ENCODE measurements at places on chromosomes 7 and 10.

GRCh38 chr7:22712999-22713398, 14.0 kb upstream of the IL6 start:
- no peak for DNase-seq

DNA sequence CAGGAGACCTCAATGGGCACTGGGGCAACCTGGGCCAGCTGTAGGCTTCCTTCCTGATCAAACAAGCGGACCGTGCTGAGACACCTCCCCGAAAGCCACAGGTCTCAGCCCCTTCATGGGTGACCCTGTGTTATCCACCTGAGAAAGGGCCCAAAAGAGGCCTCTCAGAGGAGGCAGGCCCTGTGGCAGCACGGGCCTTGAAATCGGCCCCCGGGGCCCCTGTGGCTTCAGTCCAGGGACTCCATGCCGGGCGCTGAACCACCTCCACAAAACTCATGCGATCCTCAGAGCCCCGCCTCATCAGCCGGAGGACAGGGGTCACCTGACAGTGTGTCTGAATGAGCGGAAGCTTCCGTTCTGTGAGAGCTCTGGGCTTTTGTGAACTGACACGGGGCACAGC, 307.1 kb downstream of the PAXIP1 start:
- no peak for DNase-seq

- no peak for DNase-seq
Observed at GRCh38 chr10:78559661-78560340, 509.0 kb upstream of the ZMIZ1 start.

DNA sequence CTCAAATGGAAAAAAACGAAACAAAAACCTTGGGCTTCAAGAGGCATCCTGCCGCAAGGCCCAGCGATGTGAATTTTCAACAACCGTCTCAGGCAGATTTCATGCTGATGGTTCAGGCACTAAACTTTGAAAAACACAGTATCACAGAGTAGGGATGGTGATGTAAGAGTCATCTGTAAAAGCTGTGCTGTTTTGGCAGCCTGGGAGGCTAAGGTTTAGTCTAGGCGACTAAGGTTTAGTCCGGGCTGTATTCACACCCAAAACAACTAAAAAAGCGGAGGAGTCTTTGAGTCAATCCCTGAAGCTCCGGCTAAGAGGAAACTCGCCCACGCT, 420 bp upstream of the MINPP1 start:
- no peak for DNase-seq

- no peak for DNase-seq
Observed at GRCh38 chr10:124353896-124354295, 64.8 kb downstream of the OAT start.

GRCh38 chr10:79088176-79088575, 19.4 kb downstream of the ZMIZ1 start:
- no peak for DNase-seq

DNA sequence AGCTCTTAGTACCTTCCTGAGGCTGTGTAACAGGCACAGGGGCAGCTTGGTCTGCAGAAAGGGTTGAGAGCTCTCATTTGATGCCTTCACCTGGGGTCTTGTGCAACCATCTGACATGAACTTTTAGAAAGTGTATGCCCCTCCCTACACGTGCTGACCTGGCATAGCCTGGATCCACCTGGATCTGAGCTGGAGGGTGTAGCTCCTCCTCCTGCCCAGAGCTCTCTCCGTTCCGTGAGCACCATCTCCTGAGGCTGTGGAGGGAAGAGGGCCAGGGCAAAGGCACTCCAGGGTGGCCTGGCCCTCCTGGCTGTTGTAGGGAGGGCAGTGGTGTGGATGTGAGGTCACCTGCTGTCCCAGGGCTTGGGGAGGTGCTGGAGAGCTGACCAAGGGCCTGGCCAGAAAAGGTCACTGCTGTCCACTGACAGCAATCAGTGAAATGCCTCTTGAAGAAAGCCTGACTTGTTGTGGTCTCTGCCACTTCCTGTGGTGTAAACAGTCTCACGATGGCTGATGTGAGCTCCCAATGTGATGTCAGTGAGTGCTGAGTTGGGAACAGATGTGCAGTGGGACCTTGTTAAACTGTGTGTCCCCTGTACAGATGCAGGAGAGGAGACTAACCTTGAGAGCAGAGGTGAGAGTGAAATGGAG, 23.0 kb downstream of the AMZ1 start:
- no peak for DNase-seq

DNA sequence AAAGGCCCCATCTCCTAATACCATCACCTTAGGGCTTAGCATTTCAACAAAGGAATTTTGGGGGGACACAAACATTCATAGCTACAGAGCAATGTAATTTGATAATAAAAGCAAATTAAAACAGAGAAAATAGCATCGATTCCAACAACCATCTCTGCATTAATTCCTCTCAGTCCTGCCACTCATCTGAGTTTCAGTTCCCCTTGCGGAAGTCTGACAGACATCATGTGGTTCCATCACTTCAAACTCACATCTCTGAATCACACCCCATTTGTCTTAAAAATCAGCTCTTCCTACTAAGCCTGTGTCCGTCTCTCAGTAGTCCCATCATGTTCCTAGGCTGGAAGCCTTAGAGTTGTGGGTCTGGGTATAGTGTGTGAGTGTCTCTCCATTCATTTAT, 3.6 kb downstream of the ADCK2 start:
- no peak for DNase-seq

- DNase-seq: peak; percentile 82
Observed at GRCh38 chr7:5692845-5693278, 88.6 kb downstream of the RNF216 start.

Data from NCI-H1105 treated with DMSO at 0.1 percent for 48 hours (cell line).